ENCODE measurements at places on chromosomes 16 and 17. TPM values are rescaled to one million over a fixed set of nuclear protein-coding genes. Genes with fewer than 3 reads are reported as not detected.

DNA sequence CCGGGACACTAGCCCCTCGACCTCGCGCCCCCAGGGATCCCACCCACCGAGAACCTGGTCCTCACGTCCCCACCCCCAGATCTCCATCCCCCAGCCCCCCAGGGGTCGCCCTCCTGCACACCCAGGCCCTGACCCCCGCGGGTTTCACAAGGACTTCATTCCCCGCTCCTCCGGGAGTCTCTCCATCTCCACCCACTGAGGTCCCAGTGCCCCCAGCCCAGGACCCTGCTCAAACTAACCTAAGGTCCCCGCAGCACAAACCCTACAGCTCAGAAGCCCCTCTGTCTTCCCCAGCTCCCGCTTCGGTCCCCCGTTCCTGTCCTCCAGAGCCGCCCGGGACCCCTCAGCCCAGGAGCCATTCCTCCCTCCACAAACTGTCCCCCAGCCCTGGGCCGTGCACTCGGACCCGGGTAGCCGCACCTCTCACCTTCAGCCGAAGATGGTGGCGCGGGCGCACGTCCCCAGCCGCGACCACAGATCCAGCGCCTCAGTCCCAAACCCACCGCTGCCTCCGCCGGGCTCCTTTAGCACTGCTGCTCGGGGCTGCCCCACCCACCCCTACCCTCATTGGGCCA lies at the start of gene MYH10:
TSS of gene MYH10 (minus strand) at position 499 of the 575 bp plus-strand sequence. CDS start 7,479 bp downstream, outside the sequence.
- DNase-seq = no peak

GRCh38 chr17:38464251-38464722 lies 36.0 kb downstream of the ARHGAP23 start:
- DNase-seq = no peak

GRCh38 chr16:510066-510825 lies 17.3 kb upstream of the CAPN15 start:
- no peak for DNase-seq

- DNase-seq = no peak
Observed at GRCh38 chr17:58680038-58680369, 11.8 kb downstream of the TEX14 start.

GRCh38 chr16:9297437-9298113 lies 206.1 kb downstream of the HAPSTR1 start:
- no peak for DNase-seq

GRCh38 chr17:31721291-31722025 lies 137.6 kb downstream of the COPRS start:
- no peak for DNase-seq

DNA sequence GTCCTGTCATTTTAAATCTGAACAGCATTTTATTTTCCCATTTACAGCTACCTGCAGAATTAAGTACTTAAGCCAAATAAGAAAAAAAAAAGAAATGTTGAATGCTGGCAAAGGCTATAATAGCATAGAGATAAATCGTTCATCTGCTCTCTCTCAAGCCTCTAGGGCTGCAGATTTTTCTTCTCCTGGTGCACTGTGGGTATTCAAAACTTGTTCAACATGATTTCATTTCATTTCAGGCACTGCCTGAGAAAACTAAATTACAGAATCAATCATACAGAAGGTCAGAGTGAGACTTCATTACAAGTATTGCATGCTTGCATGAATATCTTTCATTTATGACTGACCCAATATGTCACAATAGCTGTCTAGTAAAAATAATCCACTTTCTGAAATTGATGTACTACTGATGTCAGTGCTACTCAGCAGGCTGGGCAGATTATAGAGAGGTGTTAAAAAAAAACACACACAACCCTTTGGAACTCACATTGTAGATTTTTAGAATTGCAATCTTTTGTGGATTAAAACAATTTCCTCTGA lies 86.2 kb downstream of the TOX3 start:
- DNase-seq = no peak

DNA sequence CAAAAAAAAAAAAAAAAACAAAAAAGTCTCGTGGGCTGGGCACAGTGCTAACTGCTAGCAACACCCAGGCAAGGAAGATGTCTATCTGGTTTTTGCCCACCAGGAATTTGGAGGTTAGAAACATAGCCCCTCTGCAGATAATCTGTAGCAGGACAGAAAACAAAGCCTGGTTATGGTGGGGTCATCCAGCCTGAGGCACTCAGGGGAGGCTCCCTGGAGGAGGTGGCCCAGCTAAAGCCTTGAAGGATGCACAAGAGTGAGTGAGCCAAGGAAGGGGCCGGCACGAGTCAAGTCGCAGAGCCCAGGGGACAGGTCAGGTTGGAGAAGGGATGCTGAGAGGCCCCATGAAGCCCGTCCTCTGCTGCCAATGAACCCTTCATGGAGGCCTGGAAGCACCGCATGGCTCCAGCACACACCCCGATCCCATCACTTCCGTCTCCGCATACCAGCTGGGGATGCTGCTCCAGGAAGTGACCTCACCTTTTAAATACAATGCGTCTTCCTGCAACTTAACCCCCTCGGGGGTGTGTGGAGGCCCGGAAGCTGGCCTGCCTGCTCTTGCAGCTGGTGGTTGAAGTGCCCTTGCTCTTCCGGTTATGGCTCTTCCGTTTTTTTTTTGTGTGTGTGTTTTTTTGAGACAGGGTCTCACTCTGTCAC lies 86.5 kb downstream of the ENGASE start:
- no peak for DNase-seq

PARD6A gene
- 4.7 TPM for total RNA-seq

RAC3 gene
- total RNA-seq = 3.4 TPM

DNA sequence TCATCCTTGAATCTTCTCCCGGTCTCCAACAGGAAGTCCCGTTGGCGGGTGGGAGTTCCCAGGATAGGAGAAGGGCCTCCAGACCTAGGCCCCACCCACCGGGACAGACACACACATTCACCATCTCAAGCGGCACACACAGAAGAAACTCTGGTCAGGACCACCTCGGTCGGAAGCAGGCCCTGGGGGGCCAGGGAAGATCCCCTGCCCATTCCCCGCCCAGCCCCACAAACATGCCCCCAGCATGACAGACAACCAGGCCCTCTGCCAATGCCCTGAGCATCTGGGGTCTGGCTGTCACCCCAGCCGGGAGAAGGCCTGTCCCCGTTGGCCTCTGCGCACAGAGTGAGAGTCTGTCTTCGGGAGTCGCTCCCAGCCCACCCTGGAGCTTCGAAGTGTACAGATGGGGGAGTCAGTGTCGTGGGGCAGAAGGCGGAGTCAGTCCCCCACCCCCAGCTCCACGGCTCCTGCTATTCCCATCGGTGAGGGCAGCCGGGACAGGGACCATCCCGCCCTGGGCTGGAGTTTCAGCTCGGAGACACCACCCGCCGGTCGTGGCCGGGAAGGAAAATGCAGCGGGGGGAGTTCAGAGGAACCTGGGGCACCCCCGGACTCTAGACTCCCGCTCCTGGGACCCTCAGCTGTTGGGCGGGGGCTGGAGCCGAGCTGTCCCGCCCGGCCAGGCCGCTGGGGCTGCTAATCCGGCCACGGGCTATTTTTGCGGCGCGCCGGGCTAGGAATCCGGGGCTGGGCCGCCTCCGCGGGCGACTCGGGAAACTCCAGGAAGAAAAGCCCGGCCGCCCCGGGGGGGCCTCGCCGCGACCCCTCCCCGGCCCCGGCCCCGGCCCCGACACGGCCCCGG lies 660 bp downstream of the RHBDF1 start:
- DNase-seq = peak; percentile 81

- DNase-seq = no peak
Observed at GRCh38 chr17:9016941-9017552, 4.3 kb upstream of the NTN1 start.

HES7 gene
- not detected for total RNA-seq

- no peak for DNase-seq
Observed at GRCh38 chr16:71520550-71520949, 5.7 kb upstream of the CHST4 start.

DNA sequence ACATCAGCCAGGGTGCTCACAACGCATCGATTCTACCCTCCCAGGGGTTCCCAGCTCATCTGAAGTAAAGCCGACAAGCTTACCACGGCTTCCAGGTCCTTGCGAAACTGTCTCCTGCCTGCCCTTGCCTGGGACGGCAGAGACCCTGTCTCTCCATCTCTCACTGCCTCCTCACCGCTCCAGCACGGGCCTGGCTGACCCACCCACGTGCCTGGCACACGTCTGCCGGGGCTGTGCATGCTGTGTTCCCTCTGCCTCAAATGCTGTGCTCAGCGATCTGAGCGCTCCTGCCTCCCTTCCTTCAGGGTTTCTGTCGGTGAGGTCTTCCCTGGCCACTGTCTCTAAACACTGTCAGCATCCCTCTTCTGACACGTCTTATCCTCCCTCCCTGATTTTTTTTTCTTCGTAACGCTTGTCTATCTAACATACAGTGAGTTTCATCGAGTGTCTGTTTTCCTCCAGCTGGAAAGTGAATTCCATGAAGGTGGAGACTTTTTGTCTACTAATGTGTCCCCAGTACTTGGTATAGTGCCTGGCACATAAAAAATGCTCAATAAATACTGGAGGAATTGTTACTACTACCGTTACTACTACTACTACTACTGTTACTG lies 208.4 kb downstream of the IRF8 start:
- no peak for DNase-seq

CA7 gene
- total RNA-seq = not detected

GRCh38 chr17:2798188-2798587 lies 1.9 kb downstream of the RAP1GAP2 start:
- DNase-seq = no peak

HOXB1 gene
- total RNA-seq = not detected

ZNF385C gene
- 0.78 TPM for total RNA-seq

BANP gene
- 20.6 TPM for total RNA-seq

DNA sequence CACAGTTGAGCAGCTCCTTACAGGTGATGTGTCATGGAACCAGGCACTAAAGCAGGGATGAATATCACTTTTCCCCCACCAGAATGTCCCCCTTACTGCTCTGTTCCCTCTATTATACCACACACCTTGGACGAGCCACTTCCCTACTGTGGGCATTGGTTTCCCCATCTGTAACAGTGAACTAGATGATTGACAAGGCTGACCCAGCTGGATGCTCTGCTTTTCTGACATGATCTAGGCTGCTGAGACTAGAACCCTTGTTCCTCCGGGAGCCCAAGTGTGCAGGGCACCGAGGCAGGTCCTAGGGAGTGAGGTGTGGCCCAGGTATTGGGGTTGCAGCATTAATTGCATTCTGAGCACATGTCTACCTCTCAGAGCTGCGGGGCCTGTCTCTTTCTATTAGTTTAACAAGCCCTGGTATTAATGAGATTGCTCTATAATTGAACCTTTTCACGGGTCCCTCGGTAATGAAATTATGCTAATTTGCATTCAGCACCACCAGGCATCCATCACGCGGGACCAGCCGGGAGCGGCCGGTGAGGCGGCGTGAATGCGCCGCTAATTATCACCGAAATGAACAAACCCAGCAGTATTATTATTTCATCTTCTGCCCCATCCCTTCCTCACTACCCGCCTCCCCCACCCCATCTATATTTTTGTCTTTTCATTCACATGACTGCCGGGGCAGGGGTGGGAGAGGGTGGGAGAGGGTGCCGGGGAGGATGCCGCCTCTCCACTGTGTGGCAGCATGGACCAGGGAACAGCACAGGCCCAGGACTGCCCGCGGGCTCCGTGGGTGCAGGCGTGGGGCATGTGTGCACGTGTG lies 121.1 kb downstream of the CYLD start:
- DNase-seq = no peak

GRCh38 chr16:74794668-74795067 lies 20.0 kb upstream of the FA2H start:
- no peak for DNase-seq

GRCh38 chr17:57544401-57544800 lies 200.7 kb downstream of the CCDC182 start:
- DNase-seq = no peak

NPW gene
- not detected for total RNA-seq

DNA sequence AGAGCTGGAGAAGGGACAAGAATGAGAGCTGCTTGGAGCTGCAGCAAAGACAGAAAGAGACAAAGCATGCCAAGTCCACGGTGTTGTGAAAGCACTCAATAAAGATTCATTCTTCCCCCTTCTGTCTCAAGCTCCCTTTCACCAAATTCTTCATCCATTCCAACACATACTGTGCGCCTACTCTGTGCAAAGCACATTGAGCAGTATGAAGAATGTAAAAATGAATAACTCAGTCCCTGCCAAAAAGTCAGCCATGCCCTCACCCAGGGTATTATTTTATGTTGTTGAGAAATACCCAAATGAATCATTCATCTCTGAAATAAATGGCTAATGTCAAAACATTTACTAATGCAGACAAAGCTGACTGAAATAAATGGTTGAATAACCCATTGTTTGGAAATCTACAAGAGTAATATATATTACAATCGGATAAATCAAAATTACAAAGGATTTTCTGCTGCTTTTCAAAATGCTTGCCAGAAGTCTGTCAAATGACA lies 282.9 kb upstream of the IRX5 start:
- no peak for DNase-seq

- DNase-seq = no peak
Observed at GRCh38 chr17:64736804-64737492, 74.8 kb upstream of the SMURF2 start.

- DNase-seq = no peak
Observed at GRCh38 chr17:70564006-70564620, 394.8 kb downstream of the KCNJ2 start.

- no peak for DNase-seq
Observed at GRCh38 chr17:82507631-82508175, 11.8 kb upstream of the FOXK2 start.

GRCh38 chr16:11278681-11279628 lies 2.2 kb downstream of the PRM1 start:
- no peak for DNase-seq

- no peak for DNase-seq
Observed at GRCh38 chr16:69482410-69482991, 58.1 kb downstream of the CYB5B start.
